ENCODE measurements at places on chromosomes 1 and 21.

DNA sequence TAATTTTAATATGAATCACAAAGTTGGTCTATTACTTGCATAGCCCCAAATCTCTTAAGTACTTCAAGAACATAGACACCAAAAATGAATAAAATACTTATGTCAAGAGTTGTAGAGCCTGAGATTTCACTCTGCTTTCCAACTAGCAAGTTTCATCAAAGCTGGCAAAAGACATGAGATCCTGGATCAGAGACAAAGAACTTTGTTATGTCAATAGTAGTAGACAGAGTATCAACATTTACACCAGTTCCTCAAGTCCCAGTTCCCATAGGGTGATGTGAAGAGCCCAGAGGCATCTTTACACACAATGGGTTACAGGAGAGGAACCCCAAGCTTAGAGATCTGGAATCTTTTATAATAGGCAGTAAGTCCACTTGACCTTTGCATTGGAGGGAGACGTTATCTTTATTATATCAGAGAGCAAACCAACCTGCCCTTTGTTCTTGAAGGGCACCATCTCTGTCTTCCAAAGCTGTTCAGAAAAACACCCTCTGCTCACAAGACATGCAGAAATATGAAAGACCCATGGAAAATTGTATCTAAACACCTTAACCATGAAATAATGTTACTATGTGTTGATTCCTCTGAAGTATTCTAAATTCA, 174.4 kb upstream of the GALNT2 start:
- no peak for DNase-seq

GRCh38 chr21:14530592-14530991, 15.5 kb downstream of the SAMSN1 start:
- DNase-seq = no peak

DNA sequence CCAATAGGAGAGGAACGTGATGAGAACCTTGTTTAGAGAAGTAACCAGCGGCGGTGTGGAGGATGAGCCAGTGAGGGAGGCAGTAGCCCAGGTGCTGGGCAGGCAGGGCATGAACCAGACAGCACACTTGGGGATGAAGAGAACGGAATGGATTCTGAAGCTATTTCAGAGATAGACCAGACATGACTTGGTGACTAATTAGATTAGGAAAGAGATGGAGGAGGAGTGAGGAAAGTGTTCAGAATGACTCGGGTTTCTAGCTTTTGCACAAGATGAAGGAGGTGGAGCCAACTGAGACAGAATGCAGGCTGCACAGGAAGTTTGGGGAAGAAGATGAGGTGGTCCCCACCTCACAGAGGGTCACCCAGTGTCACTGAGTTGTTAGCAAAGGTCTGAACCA, 5.1 kb downstream of the PEF1 start:
- DNase-seq = no peak

DNA sequence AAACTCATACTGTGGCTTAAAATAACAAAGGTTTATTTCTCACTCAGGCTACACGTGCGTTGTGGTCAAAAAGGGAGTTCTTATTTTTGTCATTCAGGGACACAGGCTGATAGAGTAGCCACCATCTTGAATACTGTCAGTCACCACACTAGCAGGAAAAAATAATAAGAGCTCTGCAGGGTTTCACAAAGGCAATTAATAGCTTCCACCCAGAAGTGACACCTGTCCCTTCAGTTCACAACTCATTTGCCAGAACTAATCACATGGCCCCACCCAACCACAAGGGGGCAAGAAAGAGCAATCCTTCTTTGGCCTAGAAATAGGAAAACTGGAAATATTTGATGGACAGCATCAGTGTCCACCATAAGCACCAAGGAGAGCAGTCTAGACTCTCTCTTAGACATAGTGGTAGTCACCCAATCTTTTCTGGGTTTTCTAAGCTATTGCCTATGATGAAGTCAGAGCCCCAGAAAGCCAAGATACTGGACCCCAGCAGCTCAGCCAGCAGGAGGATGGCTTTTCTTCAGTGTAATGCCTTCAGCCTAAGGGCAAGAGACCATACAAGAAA, 8.2 kb downstream of the HAPLN2 start:
- peak; percentile 60 for DNase-seq

DNA sequence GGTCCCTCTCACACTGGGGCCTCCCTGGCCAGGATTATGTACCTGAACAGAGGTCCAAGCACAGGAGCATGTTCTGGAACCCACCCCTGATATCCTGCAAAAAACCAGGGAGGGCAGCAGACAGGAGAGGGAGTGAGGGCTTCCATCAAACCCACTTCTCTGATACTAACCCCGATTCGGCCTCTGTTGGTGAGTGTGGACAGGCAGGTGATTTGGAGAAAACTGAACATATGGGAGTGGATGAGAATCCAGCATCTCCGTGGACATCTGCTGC, 215.3 kb downstream of the MATN1 start:
- no peak for DNase-seq

DNA sequence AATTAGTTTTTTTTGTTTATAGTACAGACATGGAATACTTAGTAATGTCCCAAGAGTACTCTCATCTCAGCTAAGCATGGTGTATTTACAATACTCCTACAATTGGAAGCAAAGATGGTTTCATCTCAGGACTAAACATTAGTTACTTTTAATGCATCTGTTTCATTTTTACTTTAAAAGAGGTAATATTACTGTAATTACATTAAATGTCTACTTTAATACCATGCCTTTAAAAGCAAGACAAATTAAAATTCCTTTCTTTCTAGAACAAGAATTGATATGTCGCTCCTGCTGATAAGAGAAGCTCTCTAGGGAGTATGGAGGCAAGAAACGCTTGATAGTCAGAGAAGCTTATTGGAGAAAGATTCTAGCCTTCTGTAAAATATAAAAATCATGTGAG, 284.9 kb upstream of the ADAMTS5 start:
- DNase-seq = no peak

GRCh38 chr1:165056914-165057313, 299.6 kb downstream of the LMX1A start:
- no peak for DNase-seq

DNA sequence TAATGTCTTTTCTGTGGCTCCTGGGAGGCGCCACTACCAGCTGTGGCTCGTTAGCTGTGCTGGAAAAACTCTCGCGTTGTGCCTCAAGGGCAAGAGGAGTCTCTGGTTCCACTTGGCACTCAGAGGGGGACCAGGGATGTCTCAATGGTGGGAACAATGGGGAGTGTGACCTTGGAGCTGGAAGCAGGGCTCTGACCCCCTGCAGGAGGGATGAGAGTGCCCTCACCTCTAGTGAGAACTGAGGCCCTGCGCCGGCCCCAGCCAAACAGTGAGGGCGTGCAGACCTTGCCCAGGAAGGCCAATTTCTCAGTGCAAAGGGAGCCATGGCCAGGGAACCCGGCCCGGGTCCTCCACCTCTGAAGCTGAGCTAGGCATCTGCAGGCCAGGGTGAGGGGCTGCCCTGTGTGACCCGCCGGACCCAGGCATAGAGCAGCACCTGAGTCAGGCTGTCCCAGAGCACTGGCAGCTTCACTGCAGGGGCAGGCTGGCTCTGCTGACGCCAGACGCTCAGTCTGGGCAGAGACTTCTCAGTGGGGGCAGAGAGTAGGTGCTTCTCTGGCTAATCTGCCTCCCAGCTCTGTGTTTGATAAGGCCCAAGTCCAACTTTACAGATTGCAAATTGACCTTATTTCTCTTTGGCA, 1.8 kb downstream of the RD3 start:
- no peak for DNase-seq

- no peak for DNase-seq
Observed at GRCh38 chr1:197637406-197637805, 137.9 kb downstream of the DENND1B start.

GRCh38 chr1:98949621-98950020, 55.0 kb downstream of the PLPPR5 start:
- DNase-seq = no peak

DNA sequence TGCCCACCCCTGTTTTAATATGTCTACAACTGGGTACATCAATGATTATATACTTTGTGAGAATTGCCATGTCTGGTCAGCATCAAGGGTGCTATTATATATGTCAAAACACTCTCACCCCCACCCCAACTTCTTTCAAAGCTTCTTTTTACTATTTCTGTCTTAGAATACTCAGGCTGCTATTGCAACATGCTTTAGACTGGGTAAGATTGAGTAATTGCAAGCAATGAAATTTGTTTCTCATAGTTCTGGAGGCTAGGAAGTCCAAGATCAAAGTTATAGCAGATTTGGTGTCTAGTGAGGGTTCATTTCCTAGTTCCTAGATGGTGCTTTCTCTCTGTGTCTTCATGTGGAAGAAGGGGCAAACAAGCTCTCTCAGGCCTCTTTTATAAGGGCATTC, 100.5 kb upstream of the KCNK1 start:
- no peak for DNase-seq

DNA sequence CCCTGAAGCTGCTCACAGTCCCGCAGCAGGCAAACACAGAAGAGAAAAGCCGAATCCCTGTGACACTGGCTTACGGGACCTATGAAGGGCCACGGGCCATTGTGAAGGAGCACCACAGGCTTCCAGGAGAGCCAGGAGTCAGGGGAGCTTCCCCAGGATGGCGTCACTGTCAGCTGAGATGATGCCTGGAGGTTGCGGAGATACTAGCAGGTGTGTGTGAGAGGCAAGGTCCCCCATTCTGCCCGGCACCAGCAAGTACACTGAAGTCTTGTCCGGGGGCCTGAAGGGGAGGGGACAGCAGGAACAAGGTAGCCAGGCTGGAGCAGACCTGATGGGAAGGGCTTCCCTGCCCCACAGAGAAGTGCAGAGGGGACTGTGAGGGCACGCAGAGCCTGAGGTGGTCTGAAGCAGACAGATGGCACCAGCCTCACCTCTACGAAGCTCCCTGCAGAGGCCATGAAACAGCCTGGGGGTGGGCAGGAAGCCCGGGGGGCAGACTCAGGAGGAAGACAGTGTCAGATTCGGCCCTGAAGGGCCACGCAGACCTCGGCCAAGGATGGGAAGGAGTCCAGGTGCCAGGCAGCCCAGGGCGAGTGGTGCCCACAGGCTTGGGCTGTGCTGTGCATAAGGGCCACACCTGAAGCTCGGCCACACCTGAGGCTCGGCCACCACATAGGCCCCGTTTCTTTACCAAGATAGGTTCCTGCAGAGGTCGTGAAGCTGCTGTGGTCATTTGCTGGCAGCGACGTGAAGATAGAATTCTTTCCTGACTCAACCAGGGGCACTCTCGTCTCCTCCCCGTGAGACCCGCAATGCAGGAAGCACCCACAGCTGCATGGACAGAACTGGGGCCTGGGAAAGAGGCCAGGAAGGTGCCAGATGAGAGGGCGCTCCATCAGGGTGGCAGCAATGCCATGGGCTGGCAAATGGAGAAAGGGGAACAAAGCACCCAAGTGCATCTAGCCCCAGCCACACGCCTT, 10.1 kb downstream of the TCP10L start:
- no peak for DNase-seq

DNA sequence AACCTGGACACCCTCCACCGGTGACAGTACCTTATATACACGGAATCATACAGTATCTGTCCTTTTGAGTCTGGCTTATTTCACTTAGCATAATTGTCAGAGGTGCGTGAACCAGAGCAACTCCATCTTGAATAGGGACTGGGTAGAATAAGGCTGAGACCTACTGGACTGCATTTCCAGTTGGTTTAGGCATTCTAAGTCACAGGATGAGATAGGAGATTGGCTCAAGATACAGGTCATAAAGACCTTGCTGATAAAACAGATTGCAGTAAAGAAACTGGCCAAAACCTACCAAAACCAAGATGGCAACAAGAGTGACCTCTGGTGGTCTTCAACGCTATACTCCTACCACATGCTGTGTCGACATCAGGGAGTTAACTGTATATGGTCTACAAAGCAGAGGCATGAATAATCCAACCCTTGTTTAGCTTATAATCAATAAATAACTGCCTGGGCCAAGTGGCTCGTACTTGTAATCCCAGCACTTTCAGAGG, 1.4 kb upstream of the FDPS start:
- peak; percentile 50 for DNase-seq

- DNase-seq = no peak
Observed at GRCh38 chr1:31501505-31501904, 74.8 kb upstream of the TINAGL1 start.

DNA sequence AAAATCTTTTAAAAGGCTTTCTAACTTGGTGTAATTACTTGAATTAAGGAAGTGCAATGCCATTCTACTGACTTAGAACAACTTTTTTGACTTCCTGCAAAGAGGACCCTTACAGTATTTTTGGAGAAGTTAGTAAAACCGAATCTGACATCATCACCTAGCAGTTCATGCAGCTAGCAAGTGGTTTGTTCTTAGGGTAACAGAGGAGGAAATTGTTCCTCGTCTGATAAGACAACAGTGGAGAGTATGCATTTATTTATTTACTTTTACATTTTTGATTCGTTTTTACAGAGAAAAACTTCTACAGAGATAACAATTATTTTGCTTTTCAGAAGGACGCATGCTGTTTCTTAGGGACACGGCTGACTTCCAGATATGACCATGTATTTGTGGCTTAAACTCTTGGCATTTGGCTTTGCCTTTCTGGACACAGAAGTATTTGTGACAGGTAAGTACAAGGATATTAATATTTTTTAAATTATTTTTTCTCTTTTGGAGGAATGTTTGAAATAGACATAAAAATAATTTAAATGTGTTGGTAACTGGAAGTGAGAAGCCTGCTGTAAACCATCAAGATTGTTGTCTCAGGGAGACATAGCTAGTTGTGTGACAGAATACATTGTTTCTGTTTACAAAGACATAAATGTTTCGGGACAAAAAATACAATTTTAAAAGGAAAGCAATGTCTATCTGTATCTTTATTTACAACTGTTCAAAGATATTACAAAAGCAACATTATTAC, at the start of gene PTPRC:
Gene PTPRC (plus strand): TSS at position 147 of the 742 bp plus-strand sequence. CDS start 229 bp downstream, at position 376.
- DNase-seq = no peak

GRCh38 chr1:69679965-69680364, 112.2 kb downstream of the LRRC7 start:
- DNase-seq = no peak

All from kidney capillary endothelial cell (primary cell).